NCI-H526 treated with DMSO at 0.1 percent for 48 hours (cell line): ENCODE measurements at places on chromosomes 4 and X.
A peak's percentile ranks its signal among the peaks of the same experiment; 100 is the strongest.

- DNase-seq = no peak
Observed at GRCh38 chr4:14865804-14866203, 136.5 kb upstream of the CPEB2 start.

- DNase-seq = no peak
Observed at GRCh38 chr4:52028970-52029369, 8.8 kb upstream of the LRRC66 start.

DNA sequence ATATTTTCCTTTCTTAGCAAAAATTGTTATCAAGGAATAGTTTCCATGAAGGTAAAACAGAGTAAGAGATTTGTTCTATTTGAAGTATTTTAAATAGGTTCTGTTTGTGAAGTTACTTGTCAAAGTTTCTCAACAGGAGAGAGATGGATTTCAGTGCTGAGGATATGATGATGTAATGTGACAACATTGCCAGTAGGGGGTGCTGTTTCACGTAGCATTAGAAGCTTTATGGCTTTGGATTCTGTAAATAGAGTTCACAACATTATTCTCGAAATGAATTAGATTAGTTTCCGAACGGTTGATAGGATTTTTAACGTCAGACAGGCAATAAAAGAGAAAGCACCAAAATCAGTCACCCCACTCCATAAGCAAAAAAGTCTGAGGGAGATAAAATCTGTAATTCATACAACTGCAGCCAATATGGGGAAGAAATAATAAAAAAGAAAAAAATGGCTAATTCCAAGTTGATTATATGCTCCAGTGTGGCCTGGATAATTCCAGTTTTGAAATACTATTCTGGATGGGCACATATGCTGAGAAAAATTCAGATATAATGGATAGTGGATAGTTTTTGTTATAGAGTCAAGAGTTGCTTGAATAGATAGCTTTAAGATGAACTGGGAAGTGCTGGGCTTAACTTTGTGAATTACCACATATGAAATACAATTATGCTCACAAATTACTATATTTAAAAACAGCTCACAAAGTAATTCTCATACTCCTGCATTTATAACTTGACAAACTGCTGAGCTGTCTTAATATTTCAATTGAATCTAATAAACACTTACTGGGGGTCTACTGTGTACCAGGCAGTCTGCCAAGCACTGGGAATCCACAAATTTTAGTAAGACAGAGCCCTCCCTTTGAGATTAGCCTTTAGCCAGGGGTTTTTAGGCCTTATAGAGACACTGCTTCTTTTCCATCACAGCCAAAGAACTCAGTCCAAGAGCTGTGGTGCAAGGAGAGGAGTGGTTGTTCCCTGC lies 109.1 kb downstream of the GPAT3 start:
- peak; percentile 7 for DNase-seq

DNA sequence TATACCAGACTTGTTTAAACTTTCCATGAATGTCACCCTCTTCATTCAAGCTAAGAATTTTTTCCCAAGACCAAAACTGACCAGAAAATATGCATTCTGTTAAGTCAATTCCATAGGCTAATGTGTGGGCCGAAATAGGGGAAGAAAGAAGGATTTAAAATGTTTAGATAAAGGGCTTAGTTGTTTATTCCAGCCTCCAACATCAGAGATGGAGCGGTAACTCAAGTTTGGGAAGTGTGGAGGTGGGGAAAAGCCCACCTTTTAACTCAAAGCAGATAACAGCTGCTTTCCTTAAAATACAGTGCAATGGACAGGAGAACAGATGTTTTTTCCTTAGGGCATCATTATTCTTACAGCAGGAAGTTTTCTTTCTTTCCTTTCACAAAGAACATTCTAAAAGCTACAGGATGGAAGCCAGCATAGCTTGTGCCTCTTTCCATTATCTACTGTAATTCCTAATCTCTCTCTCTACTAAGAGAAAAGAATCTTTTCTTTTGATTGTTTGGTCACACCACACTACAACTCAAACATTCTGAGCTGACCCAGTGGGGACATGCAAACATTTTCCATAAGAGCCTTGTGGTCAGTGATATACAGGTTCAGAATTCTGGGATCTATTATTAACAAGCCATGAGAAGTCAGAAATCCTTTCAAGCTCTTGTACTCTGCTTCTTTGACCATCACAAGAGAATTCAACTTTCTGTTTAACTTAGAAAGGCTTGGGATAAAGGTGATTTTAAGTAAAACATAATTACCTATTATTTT lies 101.6 kb downstream of the PDE5A start:
- DNase-seq = no peak

GRCh38 chr4:138178566-138178965 lies 63.6 kb downstream of the SLC7A11 start:
- no peak for DNase-seq

DNA sequence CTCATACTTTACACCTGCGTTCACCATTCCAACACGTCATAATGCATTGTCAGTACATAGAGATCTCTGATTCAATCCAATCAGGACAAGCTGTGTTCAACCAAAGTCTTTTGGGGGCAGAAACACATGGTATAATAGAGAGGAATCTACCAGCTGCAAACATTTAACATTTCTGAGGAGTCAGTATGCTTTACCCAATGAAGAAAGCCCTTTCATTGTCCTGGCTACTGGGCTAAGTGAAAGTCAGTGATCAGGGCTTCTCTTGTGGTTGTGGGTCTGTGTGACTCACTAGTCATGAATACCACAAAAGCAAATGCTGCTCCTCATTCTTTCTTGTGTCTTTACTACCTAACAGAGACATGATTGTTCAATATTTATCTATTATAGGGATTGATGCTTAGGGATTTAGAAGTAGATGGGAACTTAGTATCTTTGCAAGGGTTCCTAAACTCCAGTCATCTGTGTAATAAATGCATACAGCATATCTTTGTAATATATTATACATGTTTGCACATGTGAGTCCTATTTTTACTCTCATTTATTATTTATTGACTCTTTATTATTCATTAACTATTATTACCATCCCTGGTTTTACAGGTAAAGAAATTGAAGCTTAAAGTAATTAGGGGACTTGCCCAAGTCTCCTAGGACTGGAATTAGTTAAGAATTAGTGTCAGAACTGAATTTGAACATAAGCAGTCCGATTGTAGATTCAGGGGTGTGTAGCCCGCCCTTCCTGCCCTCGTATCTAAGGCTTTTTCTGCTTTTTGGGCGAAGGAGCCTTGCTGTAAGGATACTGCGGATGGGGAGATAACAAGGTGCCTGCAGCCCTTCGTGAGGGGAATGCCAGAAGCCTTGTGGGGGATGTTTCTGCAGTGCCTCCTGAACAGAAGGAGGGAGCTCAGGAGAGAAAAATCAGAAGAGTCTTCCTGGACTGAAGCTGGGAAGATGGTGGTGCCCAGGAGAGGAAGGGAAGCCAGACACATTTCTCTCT lies 353.1 kb upstream of the BOD1L1 start:
- no peak for DNase-seq

DNA sequence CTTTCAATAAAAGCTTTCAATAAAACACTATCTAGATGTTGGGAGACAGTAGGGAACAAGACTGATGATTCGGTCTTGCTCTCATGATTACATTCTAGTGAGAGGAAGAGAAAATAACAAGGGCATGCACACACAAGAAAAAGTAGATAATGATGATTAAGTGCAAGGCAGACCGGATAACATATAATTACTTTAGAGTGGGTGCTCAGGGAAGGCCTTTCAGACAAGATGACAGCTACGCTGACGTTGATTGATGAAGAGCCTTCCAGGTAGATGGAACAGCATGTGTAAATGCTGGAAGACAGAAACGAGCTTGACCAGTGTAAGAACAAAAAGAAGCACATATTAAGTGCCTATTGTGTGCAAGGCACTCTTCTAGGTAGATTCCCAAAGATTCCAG lies 43.4 kb downstream of the TXK start:
- DNase-seq = no peak

DNA sequence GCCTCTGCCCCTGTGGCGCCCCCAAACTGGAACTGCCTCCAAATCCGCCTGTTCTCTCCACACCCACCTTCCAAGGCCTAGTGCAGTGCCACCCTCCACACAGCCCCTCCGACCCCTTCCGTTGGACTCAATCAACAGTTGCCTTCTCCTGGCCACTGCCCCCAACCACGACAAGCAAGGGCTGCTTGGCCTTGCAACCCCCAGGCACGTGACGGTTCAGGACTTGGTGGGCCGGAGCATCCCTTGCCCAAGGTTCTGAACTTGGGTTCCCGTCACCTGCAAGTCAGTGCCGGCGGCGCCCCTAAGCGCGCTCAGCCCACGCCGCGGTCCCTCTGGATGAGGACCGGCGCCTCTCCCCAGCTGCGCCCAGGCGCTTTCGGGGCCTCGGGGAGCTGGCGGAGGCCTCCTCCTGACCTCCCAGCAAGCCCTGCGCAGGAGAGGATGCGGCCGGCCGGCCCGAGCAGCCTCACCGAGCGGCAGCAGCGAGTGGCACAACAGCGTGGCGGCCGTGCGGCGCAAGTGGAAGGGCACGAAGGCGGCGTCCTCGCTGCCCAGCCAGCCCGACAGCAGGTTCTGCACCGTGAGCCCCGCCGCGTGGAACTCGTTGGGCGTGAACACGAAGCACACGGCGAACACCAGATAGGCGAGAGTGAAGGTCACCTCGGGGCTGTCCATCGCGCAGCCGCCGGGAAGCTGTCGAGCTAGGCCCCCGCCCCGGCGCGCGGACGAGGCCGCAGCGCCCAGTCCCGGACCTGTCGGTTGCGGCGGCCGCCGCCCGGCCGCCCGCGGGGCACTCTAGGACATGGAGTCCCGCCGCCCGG lies 750 bp downstream of the TMEM129 start:
- no peak for DNase-seq

GRCh38 chr4:57061395-57061794 lies 48.8 kb downstream of the IGFBP7 start:
- no peak for DNase-seq

GRCh38 chrX:21524008-21524407 lies 134.1 kb downstream of the KLHL34 start:
- DNase-seq = no peak

GRCh38 chr4:80085081-80085480 lies 12.1 kb upstream of the ANTXR2 start:
- DNase-seq = no peak

GRCh38 chr4:176198316-176198903 lies 3.0 kb upstream of the SPATA4 start:
- DNase-seq = no peak

DNA sequence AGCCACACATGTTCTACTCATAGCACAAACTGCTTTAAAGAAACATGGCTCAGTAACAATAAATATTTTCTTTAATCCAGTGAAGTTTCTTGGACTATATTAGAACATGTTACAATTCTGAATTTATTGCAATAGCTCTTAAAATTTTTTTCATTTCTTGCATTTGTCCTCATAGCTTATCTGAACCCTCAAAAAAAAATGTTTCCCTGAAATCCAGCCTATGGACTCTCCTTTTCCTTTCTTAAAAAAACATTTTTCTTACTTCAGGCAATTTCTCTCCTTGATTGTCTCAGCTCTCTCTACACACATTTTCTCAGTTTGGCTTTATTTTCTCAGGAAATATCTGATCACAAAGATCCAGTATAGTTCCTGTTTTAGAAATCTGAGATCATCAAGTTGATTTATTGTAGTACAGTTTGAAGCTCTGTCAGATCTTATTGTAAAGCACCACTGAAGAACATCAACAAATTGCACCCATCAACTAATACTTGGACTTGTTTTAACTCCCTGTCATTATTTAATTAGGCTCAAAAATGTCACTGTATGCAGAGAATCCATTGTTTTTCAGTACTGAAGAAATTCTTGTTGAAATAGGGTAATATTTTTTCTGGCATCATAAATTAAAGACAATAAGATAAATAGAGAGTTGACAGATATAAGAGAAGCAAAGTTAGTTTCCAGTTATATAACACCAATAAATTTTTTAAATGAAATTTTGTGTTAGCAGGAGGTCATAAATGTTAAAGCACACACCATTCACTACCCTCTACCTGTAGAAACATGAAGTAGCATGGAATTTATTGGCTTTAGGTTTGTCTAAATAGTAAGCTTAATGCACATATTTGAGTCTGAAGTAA lies 317.7 kb downstream of the ARHGAP24 start:
- DNase-seq = no peak

- DNase-seq = no peak
Observed at GRCh38 chr4:183758758-183759447, 99.8 kb downstream of the TRAPPC11 start.

- no peak for DNase-seq
Observed at GRCh38 chr4:176792326-176793059, at the start of gene VEGFC. Gene VEGFC, minus strand, starts transcription at chr4:176792922. Its CDS starts 611 bp downstream, at chr4:176792311.

- no peak for DNase-seq
Observed at GRCh38 chr4:173761236-173761635, 231.2 kb upstream of the HAND2 start.

GRCh38 chr4:16116493-16116990 lies 32.7 kb upstream of the PROM1 start:
- no peak for DNase-seq

DNA sequence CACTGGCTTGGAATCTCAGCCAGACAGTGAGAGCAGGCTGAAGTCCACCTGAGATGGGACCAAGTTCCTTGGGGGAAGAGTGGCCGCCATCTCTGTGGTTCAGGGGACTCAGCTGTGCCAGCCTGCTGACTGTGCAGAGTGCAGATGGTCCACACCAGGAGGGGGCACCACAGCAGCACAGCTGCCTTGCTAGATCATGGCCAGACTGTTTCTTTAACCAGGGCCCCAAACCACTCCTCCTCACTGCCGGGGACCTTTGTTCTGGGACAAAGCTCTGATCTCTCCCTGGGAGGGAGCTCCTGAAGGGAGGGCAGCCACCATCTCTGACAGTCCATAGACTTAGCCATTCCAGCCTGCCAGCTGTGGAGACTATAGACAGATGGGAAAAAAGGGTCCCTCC lies 2189.6 kb downstream of the PCDH7 start:
- DNase-seq = no peak

GRCh38 chr4:10925996-10926395 lies 241.4 kb upstream of the CLNK start:
- DNase-seq = no peak

GRCh38 chr4:12221031-12221430 lies 792.3 kb upstream of the HS3ST1 start:
- no peak for DNase-seq

DNA sequence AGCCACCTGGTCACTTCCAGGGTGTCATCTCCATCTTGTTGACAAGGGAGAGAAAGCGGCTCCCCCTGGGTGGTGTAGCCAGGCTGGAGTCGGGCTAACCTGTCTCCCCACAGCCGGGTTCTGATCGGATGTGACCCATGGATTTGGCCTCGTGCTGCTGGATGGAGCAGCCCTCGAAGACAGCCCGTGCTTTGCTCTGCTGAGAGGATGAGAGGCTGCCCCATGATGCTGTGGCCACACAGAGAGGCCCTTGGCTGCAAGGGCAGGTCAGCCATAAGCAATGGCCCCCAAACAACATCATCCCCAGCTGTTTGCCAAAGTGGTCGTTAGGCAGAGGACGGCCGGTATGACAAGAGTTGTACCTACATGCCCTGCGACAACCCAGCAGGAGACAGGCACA lies 106.6 kb downstream of the HMX1 start:
- no peak for DNase-seq

- DNase-seq = no peak
Observed at GRCh38 chr4:182809417-182810102, 107.6 kb downstream of the DCTD start.

DNA sequence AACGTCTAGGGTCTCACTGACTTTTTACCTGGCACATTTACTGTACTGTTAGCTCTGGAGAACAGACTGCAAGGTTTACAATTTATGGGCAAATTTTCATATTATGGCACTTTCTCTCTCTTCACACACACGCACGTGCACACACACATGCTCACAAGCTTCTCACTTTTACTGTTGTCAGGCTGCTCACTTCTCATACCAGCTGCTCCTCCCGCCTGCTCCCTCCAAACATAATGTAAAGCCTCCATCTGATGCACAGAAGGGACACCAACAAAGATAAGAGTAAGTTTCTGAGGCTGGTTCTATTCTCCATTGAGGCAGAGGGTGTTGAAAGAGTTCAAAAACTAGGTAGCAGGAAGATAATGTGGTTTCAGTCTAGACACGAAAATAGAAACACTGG lies 128.9 kb upstream of the DCLK2 start:
- no peak for DNase-seq
